ENCODE measurements at places on chromosomes 2 and 18.
A peak's percentile ranks its signal among the peaks of the same experiment; 100 is the strongest.

- peak; percentile 30 for DNase-seq
These were observed 5.6 kb upstream of the WDR7 start for GRCh38 chr18:56645415-56646016.

DNA sequence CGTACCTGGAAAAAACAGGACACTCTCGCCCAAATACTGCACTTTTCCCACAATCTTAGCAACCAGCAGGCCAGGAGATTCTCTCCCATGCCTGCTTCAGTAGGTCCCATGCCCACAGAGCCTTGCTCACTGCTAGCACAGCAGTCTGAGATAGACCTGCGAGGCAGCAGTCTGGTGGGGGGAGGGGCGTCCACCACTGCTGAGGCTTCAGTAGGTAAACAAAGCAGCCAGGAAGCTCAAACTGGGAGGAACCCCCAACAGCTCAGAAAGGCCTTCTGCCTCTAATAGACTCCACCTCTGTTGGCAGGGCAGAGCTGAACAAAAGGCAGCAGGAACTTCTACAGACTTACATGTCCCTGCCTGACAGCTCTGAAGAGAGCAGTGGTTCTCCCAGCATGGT is 1202.8 kb upstream of the ACVR2A start:
- no peak for DNase-seq

DNA sequence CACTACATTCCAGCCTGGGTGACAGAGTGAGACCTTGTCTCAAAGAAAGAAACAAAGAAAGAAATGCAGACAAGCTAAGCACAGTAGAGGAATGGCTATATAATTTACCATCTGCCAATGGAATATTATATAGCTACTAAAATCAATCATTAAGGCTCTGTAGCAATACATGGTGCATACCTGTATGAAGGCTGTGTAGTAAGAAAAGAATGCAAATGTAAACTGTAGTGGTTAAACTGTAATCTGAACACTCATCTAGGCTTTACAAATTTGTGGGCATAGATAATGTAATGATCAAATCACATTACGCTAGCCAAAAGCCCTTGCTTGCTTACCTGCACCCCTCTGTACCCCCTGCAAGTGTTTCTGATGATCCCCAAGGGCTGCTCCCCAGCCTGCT is 230.9 kb downstream of the LTBP1 start:
- DNase-seq = no peak

DNA sequence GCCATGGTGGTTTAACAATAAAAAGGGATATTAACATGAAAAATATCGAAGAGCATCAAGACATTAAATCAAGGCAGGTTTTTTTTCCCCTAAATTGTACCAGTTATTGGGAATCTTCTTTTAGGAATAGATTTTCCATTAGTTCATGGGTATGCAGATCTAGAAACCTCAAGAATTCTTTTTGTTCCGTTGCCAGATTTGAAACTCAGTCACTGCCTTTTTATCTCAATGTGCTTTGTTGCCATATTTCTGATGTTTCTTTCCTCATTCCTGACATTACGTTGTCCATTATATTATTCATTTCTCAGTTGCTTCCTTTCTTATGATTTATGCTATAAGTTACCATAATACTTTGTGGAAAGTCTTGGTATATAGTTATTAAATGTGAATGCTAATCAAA is 162.2 kb downstream of the CD226 start:
- no peak for DNase-seq

DNA sequence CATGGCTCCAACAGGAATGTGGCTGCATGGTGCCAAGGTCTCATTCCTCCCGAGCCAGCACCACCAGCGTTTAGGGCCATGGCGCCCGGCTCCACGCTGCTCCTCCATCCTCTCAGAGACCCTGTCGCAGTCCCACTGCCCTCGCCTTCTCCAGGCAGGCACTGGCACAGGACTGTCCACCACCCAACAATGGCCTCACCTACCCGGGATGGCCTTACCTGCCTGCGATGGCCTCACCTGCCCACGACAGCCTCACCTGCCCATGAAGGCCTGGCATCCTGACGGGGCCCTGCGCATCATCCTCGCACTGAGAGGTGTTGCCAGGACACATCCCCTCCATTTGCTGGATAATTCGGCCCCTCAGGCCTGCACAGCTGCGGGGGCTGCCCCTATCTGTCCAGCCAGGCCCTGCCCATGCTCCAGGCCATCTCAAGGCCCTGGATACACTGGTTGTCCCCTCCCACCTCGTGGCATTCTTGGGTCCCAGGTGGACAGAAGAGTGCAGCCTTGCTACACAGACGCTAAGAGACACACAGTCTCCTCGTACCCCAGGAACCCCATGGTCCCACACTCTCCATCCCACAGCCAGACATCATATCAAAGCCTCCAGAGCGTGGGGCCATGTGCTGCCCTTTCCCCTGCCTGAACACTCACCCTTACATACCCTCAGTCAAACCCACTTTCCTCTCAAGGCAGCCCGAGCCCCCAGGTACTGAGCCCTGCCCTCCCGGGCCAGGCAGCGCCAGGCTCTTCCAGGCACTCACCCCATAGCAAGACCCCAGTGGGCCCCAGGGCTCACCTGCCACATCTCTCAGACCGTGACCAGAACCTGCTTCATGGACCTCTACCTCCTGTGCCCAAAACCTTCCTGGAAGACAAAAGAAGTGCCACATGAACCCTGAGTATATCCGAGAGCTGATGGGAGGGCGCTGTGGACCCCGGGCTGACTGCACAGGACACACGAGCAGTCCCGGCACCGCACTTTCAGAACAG is 268.6 kb downstream of the EIPR1 start:
- no peak for DNase-seq

DNA sequence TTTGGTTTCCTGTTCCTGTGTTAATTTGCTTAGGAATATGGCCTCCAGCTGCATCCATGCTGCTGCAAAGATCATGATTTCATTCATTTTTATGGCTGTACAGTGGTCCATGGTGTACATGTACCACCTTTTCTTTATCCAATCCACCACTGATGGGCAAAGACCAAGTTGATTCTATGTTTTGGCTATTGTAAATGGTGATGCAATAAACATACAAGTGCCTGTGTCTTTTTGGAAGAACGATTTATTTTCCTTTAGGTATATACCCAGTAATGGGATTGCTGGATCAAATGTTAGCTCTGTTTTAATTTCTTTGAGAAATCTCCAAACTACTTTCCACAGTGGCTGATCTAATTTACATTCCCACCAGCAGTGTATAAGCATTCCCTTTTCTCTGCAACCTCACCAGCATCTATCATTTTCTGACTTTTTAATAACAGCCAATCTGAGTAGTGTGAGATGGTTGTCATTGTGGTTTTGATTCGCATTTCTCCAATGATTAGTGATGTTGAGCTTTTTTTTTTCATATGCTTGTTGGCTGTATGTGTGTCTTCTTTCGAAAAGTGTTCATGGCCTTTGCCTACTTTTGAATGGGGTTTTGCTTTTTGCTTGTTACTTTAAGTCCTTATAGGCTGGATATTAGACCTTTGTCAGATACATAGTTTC is 19.4 kb downstream of the EXOC6B start:
- DNase-seq = no peak

GRCh38 chr18:58856881-58857280 is 7.8 kb upstream of the ZNF532 start:
- no peak for DNase-seq

GRCh38 chr2:64804651-64805050 is 150.9 kb upstream of the SERTAD2 start:
- DNase-seq = no peak

DNA sequence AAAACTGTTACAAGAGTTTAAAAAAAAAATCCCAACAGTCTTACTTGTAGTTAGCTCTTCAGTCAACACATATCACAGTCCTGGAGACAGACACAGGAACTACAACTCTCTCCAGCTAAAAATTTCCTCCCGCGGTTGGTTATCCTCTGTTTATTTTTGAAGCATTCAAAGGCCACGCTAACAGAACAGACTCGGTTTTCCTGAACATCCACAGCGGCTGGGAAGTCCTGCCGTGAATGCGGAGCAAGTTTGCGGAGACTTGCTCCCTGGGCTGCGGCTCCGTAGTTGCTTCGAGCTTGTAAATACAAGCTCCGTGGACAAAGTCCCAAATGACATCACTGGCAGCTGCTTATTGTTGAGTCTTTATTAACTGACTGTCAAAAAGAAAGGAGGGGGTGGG is at the start of gene NCKAP5:
NCKAP5 (minus strand) TSS at position 292 of the 400 bp plus-strand sequence. CDS start 50,937 bp downstream, outside the sequence.
- no peak for DNase-seq

GRCh38 chr2:109637749-109638570 is 23.8 kb downstream of the SOWAHC start:
- no peak for DNase-seq

GRCh38 chr2:28248511-28248910 is 144.1 kb upstream of the FOSL2 start:
- no peak for DNase-seq

GRCh38 chr2:204416236-204416635 is 129.0 kb upstream of the PARD3B start:
- no peak for DNase-seq

DNA sequence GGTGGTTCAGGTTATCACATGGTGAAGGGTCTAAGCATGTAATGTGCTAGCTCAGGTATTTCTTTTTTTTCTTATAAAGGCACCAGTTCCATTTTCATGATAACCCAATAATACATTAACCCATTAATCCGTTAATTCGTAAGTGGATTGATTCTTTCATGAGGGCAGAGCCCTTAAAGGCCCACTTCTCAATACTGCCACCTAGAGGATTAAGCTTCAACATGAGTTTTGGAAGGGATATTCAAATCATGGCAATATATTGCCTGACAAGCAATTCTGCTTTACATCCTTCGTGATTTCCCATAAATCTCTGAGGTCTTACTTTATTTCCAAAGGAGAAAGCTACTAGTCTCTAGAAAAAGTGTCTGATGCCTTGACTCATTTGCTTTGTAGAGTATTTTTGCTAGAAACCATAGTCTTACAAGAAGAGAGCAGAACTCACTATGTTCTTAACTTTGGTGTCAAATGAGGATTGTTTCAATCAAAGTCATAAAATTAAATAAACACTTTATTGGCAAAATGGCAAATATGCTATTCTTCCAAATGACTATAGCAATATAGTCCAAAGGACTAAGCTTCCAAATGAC is 271.3 kb downstream of the KCNS3 start:
- DNase-seq = no peak

GRCh38 chr2:157625296-157625695 is 3.4 kb downstream of the ACVR1C start:
- DNase-seq = peak; percentile 9

DNA sequence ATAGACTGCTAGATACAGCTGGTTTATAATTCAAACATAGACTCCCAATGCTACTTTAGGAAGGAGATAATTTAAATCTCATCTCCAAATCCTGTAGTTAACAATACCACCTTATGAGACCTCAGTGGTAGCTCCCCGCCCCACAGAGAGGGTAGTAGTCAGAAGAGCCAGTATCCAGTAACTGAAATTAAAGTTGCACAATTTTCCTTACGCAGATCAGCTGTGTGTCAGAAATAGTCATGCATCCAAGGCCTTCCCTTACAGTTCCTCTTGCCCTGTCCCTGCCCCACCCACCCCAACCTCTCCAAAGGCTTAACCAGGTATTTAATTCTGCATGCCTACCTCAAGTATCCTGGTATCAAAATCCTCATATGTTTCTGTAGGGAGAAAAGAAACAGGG is 15.5 kb downstream of the MRPS5 start:
- DNase-seq = no peak

GRCh38 chr2:38672445-38673391 is 6.8 kb downstream of the GALM start:
- no peak for DNase-seq

DNA sequence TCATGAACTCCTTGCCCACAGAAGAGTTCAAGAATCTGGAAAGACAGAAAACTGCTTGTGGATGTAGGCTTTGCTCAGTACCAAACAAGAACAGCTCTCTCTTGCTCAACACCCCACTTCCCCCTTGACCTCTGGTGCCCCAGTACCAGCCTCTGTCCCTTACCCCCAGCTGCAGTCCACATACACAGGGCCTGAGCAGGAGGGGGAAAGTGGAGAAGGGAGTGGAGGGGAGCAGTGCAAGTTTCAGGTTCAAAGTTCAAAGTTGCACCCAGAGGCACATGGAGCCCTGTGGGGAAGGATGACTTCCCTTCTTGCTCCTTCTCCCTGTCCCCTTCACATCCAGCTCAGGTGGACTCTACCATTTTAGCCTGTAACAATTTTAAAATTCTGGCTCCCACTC is 61.1 kb upstream of the LPIN2 start:
- DNase-seq = no peak

DNA sequence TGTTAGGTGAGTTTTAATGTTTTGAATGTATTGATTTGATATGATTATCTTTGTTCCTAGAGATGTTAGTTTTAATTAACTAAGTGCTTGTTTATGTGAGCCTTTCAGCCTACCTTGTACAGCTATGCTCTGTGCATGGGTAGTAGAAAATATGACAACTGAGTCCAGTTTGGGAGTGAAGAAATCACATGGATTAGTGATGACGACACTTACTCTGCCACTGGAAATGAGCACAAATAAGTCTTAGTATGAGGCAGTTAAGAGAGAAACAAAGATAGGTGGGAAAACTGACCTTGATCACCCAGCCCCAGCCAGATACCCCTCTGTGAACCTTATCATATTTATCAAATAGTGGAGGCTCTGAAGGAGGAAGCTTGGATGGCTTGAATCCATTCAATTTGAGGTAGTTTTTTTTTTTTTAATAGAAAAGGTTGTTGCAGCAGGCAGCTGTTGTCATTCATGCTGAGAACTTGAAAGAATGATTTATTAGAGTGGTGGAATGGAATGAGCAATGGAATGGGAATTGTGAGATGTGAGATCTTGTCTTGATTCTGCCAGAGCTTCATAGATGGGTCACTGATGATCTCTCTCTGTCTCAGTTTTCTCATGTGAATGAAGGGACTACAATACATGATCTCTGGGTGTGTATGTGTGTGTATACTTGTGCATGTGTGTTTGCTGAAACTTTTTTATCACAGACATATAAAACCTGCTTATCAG is 96.4 kb downstream of the MAP3K20 start:
- no peak for DNase-seq

GRCh38 chr2:143877876-143878530 is 641.9 kb downstream of the ZEB2 start:
- DNase-seq = no peak

DNA sequence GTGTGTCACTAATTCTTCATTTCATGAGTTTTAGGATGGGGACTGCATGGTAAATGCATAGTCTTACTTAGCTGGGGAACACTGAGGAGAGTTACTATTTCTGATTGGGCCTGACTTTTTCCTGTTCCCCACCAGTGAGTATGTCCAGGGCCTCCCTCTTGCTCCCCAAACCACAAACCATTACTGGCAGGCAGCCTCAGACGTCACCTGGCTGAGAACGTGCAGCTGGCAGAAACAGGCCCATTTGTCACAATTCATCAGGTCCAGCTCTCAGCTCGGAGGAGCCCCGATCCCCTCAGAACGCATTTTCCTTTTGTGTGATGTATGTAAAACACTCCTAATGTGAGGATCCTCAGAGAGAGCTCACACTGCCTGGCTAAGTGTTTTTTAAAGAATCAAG is 71.7 kb upstream of the SIX3 start:
- no peak for DNase-seq

GRCh38 chr2:236171181-236171679 is 3.0 kb upstream of the GBX2 start:
- DNase-seq = no peak

GRCh38 chr18:70195852-70196434 is 9.5 kb downstream of the RTTN start:
- peak; percentile 9 for DNase-seq
